ENCODE measurements at places on chromosomes 5 and 9.

GRCh38 chr5:164466033-164466432 is 960.6 kb downstream of the MAT2B start:
- no peak for DNase-seq

DNA sequence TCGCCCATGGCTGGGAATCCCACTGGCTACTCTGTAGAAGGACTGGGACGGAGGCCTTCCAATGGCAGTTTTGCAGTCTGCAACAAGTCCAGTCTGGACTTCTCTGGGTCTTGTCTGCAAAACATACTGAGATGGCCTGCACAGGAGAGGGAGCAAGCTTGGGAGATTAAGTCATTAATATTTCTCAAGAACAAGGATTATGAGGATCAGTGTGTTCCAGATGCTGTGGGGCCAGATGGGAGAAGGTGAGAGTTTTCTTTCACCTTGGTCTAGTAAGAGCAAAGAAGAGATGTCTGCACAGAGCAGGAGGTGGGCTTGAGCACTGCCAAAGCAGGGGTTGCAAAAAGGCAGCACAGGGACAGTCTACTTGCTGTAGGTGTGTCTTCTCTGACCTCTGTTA is at the start of gene PDE6A:
PDE6A (minus strand) TSS at position 128 of the 400 bp plus-strand sequence; CDS start at position 8, 120 bp downstream.
- no peak for DNase-seq

GRCh38 chr5:38078161-38078560 is 180.2 kb upstream of the EGFLAM start:
- no peak for DNase-seq

DNA sequence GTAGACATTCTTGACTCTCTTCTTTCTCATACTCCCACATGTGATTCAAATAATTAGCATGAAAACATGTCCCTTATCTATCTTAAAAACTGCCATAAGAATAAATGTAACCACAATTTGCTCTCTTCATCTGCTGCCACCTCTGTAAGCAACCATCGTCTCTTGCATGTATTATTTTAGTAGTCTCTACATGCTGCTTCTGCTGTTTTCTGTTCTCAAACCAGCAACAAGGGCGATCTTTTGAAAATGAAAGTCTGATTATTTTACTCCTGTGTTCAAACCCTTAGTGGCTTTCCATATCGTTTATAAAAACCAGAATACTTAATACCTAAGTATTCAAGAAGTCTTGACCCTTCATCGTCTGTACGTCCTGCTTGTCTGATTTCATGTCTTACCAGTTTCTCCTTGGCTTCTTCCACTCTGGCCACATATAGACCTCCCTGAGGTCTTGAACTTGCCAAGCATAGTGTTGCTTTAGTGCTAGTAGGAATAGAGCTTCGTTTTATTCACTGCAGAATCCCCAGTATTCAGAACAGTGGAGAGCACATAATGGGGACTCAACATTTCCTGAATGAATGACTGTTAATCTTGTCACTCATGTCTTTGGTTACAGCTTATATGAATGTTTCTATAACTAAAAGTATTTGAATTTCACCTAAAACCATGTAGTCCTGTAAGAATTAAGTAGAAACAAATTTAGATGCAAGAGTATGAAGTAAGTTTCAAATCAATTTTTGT is 10.6 kb downstream of the CDC42SE2 start:
- DNase-seq, result no peak

- DNase-seq, result no peak
These were observed 328.3 kb upstream of the MPDZ start for GRCh38 chr9:13607481-13608441.

DNA sequence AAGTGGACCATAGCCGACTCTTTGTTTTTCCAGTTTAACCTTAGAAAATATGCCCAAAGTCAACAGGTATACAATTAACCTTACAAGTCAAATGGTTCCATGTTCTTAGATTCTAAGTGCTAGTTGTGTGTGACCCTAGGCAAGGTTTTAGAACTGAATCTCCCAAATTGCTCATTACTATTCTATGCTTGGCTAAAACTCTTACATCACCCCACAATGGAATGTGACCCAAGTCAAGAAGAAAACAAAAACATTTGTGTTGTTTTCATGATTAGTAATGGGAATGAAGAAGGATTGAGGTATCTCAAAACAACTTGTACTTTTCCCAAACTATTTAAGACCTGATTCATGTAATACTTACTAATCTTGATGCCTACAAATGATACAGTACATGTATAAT is 159.2 kb downstream of the ARRDC3 start:
- no peak for DNase-seq

DNA sequence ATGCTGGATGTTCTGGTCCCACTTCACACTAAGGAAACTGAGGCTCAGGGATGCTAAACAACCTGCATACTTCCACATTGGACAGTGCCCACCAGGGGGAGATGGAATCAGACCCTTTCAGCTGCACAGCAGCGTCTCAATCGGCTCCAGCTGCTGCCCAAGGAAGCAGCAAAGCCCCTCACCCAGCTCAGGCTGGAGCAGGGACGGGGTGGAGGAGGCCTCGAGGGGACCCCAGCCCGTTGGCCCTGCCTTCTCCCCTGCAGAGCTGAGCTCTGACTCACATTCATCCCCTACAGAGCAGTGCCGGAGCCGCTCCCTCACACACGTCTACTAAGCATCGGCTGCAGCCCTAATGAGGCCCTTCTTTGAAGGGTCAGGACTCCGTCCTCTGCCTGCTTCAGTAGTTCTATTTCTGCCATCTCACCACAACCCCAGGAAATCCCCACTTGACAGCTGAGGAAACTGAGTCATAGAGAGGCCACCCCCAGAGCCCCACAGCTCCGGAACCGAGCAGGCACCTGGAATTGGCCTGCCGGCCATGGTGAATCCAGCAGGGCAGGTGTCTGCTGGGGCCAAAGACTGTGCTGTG is 21.5 kb upstream of the SUSD3 start:
- DNase-seq, result peak; percentile 39

- peak; percentile 60 for DNase-seq
These were observed 598 bp downstream of the MYO10 start for GRCh38 chr5:16935231-16936149.

GRCh38 chr9:136665111-136665703 is 2.5 kb downstream of the EGFL7 start:
- DNase-seq, result peak; percentile 33

- no peak for DNase-seq
These were observed 171.0 kb downstream of the DEPDC1B start for GRCh38 chr5:60529001-60529400.

DNA sequence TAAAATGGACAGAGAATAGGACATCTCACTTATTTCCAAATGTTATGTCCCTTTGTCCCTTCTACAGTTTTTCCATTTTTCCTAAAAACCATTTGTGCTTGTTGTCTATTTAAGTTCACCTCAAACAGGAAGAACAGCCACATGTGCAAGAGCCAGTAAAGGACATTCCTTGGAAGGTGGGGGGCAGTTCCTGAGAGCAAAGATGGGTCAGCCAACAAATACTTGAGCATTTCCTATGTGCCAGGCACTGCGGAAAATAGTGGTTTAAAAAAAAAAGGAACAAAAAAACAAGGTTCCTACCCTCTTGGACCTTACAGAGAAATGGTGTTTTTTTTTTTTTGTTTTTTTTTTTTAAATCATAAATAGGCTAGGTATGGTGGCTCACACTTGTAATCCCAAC is 26.8 kb downstream of the ANP32B start:
- DNase-seq, result no peak

- DNase-seq, result no peak
These were observed 30.1 kb downstream of the PSD2 start for GRCh38 chr5:139825690-139826089.

- DNase-seq, result no peak
These were observed 126.1 kb downstream of the STARD4 start for GRCh38 chr5:111385970-111386831.

DNA sequence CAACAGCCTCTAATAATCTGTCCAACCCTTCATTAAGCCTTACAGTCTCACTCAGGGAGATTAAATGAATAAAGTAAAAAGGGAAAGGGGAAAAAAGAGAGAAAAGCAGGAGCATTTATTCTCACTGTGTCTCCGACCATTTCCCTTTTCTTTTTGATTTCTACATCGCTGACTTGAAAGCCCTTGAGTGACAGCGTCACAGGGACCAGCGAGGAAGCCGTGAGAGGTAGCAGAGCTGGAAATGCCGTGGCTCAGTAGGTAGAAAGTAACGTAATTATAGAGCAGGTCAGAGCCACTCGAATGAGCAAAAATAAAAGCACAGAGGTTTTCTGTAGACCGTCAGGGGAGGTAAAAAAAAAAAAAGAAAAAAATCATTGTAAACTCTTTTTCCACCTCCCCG is 52.4 kb downstream of the ASS1 start:
- no peak for DNase-seq

DNA sequence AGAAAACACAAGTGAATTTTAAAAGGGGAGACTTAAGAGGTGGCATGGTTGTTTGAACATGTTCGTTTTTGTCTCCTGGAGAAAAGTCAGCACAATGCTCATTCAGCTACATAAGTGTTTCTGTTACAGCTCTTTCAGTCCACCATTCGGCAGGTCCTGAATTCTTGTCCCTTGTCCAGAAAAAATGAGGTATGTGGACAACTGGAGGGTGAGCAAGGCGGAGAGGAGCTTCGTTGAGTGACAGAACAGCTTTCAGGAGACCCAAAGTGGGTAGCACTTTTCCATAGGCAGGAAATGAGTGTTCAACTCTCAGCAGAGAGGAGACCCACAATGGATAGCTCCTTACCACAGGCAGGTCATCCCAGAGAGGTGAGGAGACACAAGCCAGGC is 4.9 kb downstream of the PDCD1LG2 start:
- DNase-seq, result no peak

GRCh38 chr9:84758817-84759216 is 89.3 kb downstream of the NTRK2 start:
- DNase-seq, result no peak

DNA sequence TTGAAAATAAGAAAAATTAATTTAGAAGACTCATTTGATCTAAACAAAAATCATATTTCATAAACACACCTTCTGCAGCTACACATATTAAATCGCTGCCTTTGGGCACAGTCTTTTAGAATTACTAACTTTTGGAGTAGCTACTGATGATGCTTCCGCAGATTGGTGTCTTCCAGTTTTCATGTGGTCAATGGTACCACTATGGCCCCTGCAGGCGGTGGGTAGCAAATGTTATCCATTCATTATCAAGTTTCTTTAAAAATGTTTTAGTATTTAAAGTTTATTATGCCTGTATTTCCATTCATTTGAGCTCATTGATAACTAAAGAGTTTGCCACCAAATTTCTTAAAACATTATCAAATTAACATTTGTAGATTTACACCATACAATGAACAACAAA is 122.9 kb upstream of the GRAMD2B start:
- DNase-seq, result no peak

DNA sequence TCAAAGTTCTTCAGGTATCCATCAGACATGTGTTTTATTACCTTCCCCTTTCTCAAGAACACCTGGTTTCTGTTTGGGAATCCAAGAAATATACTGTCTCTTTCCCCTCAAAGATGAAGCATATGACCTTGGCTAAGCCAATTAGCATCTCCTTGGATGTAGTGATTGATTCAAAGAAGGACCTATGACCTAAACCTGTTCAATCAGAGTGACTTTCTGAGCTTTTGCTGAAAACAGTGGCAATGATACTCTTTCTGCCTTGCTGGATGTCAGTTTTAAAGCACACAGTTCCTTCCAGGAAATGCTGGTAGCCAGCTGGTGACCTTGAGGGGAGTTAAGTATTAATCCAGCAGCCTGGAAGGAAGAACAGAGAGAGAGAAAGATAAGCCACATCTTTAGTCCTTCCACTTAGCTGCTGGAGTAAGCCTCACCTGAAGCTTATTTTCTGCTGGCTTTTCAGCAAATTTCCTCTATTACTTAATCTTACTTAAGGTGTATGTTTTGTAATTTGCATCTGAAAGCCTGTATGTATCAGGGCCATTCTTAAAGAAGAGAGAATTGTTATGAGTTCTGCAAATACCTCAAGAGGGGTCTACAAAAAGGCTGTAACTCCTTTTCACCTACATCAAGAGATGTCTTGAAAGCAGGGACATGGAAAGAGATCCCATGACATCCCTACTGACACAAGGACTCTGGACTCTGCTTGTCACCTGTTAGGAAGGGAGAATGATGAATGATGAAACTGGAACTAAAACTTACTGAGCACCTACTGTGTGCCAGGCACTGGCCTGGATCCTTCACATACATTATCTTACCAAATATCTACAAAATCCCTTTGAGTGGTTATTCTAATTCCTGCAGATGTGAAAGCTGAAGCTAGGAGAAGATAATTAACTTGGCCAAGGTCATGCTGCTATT is 35.2 kb upstream of the PIK3R1 start:
- DNase-seq, result no peak

- peak; percentile 78 for DNase-seq
These were observed 2.1 kb downstream of the CCDC192 start for GRCh38 chr5:127705120-127705892.

DNA sequence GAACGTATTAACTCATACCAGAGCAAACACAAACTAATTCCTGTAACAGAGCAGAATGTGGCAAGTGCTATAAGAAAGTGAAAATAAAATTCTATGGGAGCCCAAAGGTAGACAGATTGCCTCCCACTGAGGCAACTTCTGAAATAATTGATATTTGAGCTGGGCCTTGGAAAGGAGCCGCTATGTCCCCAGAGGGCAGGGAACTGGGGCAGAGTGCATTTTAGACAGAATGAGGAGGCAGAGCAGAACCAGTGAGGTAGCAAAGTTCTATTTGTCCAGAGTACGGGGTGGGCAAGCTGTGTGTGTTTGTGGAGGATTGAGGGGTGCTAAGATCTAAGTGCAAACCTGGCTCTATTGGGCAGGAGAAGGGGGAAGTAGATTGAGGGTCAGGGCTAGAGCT is 19.8 kb downstream of the CDO1 start:
- DNase-seq, result no peak

GRCh38 chr5:30994902-30995301 is 198.6 kb upstream of the CDH6 start:
- no peak for DNase-seq

GRCh38 chr5:44387406-44387805 is 1.8 kb downstream of the FGF10 start:
- no peak for DNase-seq

DNA sequence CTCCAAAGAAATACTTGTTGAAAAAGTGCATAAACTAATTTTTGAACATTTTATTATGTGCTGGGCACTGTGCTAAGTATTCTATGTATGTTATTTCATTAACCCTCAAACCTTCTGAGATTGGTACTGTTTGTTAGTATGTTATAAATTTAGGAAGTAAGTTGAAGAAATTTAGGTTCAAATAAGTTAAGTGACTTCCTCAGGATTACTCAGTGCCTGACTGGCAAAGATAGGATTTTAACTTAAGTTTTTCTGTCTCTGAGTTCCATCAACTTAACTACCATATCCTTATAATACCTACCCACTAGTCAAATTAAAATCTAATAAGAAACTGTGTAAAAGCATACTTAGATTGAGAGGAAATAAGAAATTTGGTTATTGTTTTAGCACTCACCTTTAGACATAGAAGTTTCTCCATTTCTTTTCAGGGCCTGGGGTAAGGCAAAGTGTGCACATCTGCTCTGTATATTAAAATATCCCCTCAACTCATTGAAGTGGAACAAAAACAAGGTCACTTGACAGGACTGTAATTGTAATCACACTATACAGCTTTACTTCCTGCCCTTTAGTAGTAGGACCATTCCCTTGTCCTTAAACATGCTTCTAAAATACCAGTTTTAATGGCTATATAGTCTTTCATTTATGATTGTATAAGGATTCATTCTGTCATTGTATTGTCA is 15.2 kb downstream of the TGFBR1 start:
- DNase-seq, result peak; percentile 17
